ENCODE measurements at places on chromosomes 2 and 18.

GRCh38 chr2:86400321-86400720 lies 40.9 kb upstream of the KDM3A start:
- no peak for DNase-seq

GRCh38 chr18:28181616-28182015 lies 4.7 kb upstream of the CDH2 start:
- no peak for DNase-seq

- DNase-seq = no peak
Measured at GRCh38 chr18:70197026-70197425, 8.5 kb downstream of the RTTN start.

DNA sequence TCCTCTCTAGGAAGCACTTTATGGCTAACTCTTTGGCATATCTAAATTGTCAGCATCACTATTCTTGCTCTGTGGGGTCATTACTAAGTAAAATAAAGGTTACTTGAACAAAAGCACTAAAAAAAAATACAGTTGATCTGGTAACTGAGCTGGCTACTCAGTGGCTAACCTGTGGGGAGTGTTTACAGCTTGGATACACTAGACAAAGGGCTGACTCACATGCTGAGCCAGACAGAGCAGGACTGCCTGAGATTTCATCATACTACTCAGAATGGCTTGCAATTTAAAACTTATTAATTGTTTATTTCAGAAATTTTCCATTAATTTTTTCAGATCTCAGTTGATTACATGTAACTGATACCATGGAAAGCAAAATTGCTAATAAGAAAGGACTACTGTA lies 1690.4 kb upstream of the SLC39A10 start:
- DNase-seq = no peak

DNA sequence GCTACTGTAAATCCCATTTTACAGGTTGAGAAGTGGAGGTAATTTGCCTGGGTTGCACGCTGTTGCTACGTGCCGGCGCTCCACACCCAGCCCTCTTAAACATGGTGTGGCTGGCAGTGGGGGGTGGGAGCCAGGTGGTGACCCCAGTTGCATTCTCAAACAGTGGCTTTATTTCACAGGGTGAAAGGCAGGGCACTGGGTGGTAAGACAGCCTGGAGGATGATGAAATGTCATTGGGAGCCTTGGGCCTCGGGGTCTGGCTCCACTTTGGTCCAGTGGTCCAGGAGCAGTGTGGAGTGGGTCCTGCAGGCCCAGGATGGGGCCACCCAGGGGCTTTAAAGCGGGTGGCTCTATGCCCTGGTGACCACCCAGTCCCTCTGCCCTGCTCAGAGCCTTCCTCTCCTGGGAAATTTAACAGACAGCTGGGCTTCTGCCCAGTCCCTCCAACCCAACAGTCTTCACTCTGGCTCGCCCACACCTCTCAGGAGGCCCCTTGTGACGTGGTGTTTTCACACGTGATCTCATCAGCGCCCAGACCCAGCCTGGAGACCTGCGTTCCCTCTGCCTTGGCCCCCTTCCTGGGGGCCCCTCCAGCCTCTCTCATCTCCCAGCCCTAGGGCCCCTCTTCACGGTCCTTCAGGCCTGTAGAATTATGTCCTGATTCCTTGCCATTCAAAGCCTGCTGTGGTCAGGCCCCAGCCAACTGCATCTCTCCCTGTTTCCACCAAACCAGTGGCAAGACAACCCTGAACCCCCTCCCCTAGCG lies 92.5 kb downstream of the INHBB start:
- DNase-seq = no peak

GRCh38 chr2:240000671-240001070 lies 24.5 kb downstream of the NDUFA10 start:
- DNase-seq = no peak

DNA sequence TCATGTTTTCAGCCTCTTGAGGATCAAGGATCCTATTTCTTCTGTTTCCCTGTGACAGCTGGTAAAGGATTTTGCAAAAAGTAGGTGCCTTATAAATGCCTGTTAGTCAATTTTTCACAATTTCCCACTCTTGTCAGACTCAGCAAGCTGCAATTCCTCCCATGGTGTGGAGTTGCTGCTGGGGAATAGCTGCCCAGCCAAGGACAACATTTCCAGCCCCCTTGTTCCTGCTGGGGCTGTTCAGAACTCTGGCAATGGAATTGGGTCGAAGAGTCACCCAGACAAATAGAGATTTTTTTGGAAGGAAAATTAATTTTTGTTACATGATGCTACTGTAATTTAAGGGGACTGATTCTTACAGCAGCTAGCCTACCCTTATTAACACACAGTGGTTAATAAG lies 43.7 kb downstream of the FSHR start:
- DNase-seq = no peak

DNA sequence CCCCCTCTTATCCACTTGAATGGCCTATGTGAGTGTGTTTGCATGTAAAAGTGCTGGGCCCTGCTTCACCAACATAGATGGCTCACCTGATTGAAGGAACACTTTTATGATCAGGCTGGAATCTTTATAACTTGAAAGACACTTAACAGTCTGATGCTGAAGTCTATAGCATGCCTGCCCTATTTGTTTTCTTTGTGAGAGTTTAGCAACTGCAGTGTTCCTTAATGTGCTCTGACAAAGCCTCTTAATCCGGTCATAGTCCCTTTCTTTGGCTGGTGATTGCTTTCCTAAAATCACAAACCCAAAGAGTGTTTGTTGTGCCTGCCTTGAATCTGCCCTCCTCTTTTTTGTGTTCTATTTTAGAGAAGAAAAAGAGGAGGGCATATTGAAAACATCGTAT lies 1382.8 kb upstream of the CELF4 start:
- no peak for DNase-seq

Data from stimulated activated CD4-positive, alpha-beta T cell treated with anti-CD3 and anti-CD28 coated beads, TNF-alpha, amount 100 ng/mL, for 1 hour (primary cell).